Ovary (tissue), 10 donors: ENCODE measurements at places on chromosomes 6 and 20.

GRCh38 chr20:63383556-63383955 lies 22.4 kb upstream of the CHRNA4 start:
- no peaks in the 10 kb centered on the region for H3K27me3 ChIP-seq
- DNase-seq: no peak
- H3K27ac ChIP-seq: no peak overlapping the region
- H3K4me1 ChIP-seq: no peaks in the 10 kb centered on the region

DNA sequence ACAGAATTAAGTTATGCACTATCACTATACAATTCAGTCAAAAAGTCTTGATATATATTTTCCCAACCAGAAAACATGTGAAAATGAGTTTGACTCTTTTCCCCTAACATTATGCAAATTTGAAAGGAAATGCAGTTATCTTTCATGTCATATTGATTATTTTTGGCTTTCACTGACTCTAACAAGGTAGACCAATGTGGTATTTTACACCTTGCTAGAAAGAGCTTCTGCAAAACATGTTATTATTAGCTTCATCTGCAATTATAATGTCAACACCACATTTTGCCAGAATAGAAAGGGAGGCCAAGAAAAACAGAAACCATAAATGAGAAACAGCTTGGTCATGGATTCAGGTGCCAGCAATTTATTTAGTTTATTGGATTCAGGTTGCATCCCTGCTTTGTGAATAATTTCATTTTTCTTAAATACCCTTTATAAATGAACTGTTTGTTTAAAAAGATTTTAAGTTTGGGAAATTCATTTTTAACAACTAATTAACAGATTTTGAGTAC lies 226.1 kb upstream of the GJE1 start:
- H3K36me3 ChIP-seq: no peaks in the 10 kb centered on the region
- H3K27me3 ChIP-seq: no peaks in the 10 kb centered on the region
- H3K4me3 ChIP-seq: no peak overlapping the region

DNA sequence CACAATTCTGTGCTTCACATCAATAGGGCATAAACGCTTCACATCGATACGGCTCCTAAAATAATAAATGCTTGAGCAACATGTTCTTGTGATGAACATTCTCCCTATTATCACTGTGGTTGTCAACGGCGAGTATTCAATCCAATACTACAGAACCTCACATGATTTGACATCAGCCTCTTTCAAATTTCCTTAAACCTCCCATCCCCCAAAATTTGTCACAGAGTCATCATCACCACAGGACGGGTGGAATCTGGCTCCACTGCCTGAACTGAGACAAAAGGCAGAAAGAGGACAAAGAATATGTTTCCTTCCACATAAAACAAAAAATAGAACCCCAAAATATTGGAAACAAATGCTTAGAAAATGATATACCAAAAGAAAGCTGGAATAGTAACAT lies 7.3 kb downstream of the THEMIS start:
- no peaks in the 10 kb centered on the region for H3K27me3 ChIP-seq
- DNase-seq: no peak
- no peaks in the 10 kb centered on the region for H3K4me1 ChIP-seq
- H3K4me3 ChIP-seq: no peak overlapping the region
- H3K27ac ChIP-seq: no peak overlapping the region

DNA sequence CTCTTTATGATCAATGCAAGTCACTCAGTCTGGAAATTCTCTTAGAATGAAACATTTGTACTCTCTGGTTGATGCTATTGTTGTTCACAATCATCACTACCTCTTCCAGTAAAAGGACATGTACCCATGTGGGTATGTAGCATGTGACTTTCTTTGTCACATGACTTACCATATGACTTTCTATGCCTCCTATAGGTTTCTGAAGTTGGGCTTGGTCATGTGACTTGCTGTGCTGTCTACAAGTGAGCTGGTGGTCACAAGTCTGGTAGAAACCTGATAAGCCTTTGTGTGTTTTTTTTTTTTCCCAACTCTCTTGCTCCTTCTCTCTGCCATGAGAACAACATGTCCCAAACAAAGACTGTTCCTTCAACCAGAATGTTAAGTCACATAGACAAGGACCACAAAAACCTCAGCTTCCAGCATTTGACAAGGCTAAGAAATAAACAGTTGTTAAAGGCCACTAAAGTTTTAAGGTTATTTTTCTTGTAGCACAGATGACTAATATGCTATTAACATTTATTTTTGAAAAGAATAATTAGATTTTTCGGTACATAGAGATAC lies 379.2 kb upstream of the SLC35B3 start:
- DNase-seq: no peak
- H3K36me3 ChIP-seq: no peaks in the 10 kb centered on the region
- no peaks in the 10 kb centered on the region for H3K27me3 ChIP-seq
- no peak overlapping the region for H3K4me3 ChIP-seq

GRCh38 chr6:5082487-5083306 lies 2.4 kb upstream of the PPP1R3G start:
- DNase-seq: no peak
- H3K27ac ChIP-seq: no peak overlapping the region
- H3K4me1 ChIP-seq: peaks cover 3% of the 10 kb centered on the region
- H3K4me3 ChIP-seq: no peak overlapping the region
- H3K36me3 ChIP-seq: no peaks in the 10 kb centered on the region

DNA sequence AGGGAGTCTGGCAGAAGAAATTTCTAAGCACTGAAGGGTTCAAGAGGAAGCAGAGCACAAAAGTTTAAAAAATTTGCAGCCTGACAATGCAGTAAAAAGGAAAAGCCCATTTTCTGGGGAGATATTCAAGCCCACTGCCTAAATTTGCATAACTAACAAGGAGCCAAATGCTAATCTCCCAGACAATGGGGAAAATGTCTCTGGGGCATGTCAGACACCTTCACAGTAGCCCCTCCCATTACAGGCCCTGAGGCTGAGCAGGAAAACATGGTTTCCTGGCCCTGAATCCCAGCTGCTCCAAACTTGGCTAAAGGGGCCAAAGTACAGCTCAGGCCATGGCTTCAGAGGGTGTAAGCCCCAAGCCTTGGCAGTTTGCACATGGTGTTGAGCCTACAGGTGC lies 908.5 kb upstream of the MANEA start:
- H3K4me1 ChIP-seq: no peaks in the 10 kb centered on the region
- H3K27ac ChIP-seq: no peak overlapping the region
- H3K27me3 ChIP-seq: no peaks in the 10 kb centered on the region
- H3K36me3 ChIP-seq: no peaks in the 10 kb centered on the region
- H3K4me3 ChIP-seq: no peak overlapping the region

- H3K27me3 ChIP-seq: no peaks in the 10 kb centered on the region
- H3K4me3 ChIP-seq: no peak overlapping the region
- H3K4me1 ChIP-seq: peaks cover 15% of the 10 kb centered on the region
- H3K36me3 ChIP-seq: no peaks in the 10 kb centered on the region
- DNase-seq: no peak
- no peak overlapping the region for H3K27ac ChIP-seq
Measured at GRCh38 chr6:35382015-35382414, 39.7 kb downstream of the PPARD start.
